ENCODE measurements at places on chromosomes 7 and 10.

- no peak for DNase-seq
Observed at GRCh38 chr10:1417574-1417973, 319.8 kb downstream of the ADARB2 start.

DNA sequence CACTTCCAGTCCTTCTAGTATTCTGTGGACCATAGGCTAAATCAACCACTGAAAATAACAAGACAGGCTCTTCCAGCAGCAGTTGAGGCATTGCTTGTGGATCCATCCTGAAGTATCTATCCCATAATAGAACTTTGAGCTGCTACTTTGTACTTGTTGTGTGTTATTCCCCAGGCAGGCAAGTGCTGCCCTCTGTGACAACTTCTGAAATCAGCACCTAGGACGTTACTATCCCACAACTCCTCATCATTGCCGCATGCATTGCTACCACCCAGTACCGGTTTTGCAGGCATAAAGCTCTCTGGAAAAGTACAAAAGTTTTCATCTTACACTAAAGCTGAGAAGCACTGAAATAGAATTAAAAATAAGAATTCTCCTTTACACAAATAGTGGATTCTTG is 145.3 kb downstream of the HTR7 start:
- no peak for DNase-seq

- no peak for DNase-seq
Observed at GRCh38 chr7:91347290-91347689, 83.1 kb downstream of the FZD1 start.

DNA sequence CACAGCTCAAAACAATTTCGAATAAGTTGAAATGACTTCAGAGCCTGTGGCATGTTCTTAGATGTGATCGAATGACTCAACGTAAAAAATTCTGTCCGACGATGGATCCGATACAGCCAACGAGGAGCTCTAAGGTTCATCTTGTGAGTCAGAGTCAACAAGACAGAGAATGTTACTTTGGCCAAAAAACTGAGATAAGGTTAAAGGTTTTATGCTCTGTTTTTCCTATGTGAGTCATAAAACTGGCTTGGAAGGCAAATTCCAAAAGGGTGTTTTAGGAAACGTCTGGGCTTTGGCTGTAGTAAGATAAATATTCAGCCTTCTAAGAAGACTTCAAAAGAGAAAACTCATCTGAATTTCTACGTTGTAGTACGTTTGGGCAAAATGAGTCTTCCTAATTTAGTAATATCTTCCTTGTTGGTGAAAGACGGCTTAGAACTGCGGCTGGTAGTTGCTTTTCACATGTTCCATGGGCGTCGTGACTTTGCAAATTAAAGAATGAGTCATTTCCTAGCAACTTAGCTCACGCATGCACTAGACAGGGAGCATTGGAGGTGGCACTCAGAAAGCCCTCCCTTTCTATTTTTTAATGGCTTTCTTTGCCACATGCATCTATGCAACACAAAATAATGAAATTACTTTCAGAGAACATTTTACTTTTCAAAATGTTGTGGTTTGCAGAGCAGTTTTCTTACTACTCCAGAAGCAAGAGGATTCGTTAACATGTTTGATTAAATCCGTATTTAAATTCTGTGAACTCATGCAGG is 28.2 kb downstream of the PFKP start:
- DNase-seq: peak; percentile 18

DNA sequence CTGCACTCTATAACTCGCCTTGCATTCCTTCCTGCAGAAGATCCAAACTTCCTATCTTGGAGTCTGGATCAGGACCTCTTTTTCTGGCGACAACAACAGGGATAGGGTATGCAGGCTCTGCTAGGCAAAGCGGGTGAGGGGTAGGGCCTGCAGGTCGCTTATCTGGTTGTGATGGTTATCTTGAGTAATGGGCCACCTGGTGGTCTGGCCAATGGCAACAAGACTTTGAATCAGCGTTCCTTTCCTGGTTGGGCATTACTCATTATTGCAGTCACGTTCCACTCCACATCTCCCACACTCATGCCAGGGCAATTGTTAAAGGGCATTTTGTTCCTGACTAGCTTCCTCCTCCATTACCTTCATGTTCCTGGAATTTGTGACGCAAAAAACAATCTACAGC is 48.4 kb upstream of the PLXDC2 start:
- DNase-seq: no peak

DNA sequence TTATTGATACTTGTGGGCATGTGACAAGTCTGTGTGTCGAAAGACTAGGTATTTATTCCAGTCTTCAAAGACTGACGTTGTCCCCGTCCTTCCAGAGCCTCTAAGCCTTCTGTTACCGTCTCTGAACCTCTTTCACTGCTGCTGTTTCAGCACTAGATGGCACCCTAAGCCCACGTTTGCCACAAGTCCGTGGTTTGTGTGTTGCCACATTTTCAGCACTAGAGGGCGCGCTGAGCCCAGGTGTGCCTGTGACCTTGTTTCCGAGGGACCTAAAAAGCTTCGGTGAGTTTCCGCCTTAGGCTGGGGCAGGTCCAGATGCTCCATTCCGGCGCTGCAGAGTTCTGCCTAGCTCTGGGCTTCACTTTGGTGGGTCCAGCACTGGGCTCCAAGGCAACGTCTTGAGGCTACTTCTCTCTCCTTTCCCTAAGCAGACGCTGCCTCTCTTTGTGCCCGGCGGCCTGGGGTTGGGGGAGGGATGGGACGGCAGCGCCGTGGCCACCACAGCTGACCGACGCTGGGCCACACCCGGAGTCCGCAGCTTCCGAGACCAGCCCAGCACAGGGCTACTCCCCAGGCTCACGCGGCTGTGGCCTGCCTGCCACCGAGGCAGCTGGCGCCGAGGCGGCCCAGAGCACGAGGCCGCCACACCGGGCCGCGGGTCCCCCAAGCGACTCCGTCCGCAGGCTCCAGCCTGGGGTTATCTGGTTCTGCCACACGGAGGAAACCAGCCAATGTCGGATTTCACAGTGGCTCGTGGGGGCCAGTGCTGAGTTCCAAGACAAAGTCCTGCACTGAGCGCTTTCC is 520.2 kb downstream of the REEP3 start:
- peak; percentile 52 for DNase-seq

GRCh38 chr7:133888061-133888930 is 238.8 kb upstream of the LRGUK start:
- DNase-seq: no peak

- DNase-seq: no peak
Observed at GRCh38 chr7:139799586-139799985, 21.8 kb upstream of the HIPK2 start.

- DNase-seq: no peak
Observed at GRCh38 chr10:22103701-22104470, 100.4 kb upstream of the DNAJC1 start.

GRCh38 chr7:36667007-36667745 is 57.1 kb downstream of the AOAH start:
- no peak for DNase-seq

DNA sequence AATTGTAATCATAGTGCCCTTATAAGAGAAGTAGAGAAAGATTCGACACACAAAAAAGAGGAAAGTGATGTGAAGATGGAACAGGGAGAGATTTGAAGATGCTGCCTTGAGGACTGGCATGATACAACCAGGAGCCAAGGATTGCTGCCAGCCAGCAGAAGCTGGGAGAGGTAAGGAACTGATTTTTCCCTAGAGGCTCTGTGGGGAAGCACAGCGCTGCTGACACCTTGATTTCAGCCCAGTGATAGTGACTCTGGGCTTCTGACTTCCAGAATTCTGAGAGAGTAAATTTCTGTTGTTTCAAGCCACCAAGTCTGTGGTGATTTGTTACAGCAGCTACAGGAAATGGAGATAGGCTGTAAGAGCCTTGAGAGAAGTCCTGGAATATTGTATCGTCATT is 98.2 kb downstream of the RAB11FIP2 start:
- no peak for DNase-seq

DNA sequence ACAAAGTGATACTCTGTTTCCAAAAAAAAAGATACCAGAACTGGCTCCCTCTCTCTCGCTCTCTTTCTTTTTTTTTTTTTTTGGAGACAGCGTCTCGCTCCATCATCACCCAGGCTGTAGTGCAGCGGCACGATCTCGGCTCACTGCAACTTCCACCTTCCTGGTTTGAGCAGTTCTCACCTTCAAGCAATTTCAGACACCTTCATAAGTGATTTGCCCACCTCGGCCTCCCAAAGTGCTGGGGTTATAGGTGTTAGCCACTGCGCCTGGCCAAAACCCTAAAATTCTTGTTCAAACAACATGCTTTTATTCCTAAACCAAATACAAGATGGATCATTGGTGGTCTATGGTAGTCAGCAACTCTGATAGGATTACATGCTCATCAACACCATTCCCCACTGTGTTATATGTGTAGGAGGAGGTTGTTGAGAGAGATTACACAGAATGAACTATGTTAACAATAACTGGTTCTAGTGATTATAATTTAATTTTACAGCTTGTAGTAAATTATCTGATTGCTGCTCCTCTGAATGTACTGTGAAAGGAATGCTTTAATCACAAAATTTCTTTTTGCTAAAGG is 15.5 kb downstream of the ACBD5 start:
- no peak for DNase-seq

GRCh38 chr7:934469-935163 is 19.9 kb downstream of the ADAP1 start:
- DNase-seq: no peak
